ENCODE measurements at places on chromosomes 3 and 15.

- DNase-seq: no peak
Observed at GRCh38 chr15:87582169-87582568, 674.4 kb downstream of the NTRK3 start.

GRCh38 chr3:189947068-189947467 is 173.6 kb downstream of the P3H2 start:
- DNase-seq: no peak

GRCh38 chr15:23773093-23773492 is 86.0 kb upstream of the NDN start:
- no peak for DNase-seq

DNA sequence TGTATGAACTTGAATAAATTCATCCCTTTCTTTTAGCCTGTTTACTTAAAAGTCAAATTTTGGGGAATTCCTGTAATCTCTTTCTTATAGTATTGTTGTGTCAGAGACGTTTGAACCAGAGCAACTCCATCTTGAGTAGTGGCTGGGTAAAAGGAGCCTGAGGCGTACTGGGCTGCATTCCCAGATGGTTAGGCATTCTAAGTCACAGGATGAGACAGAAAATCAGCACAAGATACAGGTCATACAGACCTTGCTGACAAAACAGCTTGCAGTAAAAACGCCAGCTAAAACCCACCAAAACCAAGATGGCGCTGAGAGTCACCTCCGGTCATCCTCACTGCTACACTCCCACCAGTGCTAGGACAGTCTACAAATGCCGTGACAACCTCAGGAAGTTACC is 94.5 kb downstream of the P3H2 start:
- no peak for DNase-seq

GRCh38 chr3:140719841-140720614 is 42.2 kb downstream of the TRIM42 start:
- no peak for DNase-seq

DNA sequence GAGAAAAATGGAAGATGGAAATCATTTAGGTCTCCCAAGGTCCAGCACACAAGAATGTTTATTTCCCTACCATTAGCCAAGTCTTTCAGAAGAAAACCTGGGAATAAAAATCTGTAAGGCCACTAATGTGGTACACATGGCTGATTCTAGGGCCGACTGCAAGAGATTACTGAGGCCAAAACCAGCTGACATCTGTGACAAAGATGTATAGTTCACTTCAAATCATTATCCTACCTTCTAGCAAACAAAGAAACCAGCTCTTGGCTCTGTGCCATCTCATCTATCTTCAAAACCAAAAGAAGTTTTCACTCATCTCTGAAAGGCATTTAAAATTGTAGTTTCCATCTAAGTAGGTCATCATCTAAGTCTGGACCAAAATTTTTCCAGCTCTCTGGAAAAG is 43.9 kb downstream of the ERC2 start:
- no peak for DNase-seq

DNA sequence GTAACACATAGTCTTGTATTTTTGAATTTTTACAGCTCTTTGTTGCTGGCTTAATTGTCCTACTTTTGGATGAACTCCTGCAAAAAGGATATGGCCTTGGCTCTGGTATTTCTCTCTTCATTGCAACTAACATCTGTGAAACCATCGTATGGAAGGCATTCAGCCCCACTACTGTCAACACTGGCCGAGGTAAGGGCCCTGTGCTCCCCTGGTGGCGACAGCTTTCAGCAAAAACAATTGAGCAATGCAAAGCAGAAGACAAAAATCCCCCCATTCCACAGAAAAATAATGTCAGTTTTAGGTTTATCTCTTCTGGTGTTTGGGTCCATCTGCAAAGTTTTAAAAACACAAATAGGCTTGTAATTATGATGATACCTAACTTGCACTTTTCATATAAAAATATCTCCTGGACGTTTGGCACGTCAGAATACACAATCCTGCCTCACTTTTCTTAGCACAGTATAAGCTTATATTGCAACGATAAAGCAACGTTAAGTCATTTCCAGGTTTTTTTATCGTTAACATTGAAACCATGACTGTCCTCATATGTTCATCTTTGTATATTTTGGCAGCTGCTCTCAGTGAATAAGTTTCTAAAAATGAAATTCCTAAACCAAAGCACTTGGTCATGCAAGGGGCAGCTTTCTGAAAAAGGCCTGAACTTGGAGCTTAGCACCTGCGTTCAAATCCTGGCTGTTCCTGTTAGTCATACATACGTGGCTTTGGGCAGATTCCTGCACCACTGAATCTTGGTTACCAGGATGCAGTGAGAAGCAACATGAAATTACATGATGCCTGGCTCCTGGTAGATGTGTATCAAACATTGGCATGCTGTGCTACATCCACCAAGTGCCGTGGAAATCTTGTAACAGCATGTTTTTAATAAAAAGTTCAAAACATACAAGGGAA is 8.5 kb downstream of the SEC61A1 start:
- DNase-seq: no peak

DNA sequence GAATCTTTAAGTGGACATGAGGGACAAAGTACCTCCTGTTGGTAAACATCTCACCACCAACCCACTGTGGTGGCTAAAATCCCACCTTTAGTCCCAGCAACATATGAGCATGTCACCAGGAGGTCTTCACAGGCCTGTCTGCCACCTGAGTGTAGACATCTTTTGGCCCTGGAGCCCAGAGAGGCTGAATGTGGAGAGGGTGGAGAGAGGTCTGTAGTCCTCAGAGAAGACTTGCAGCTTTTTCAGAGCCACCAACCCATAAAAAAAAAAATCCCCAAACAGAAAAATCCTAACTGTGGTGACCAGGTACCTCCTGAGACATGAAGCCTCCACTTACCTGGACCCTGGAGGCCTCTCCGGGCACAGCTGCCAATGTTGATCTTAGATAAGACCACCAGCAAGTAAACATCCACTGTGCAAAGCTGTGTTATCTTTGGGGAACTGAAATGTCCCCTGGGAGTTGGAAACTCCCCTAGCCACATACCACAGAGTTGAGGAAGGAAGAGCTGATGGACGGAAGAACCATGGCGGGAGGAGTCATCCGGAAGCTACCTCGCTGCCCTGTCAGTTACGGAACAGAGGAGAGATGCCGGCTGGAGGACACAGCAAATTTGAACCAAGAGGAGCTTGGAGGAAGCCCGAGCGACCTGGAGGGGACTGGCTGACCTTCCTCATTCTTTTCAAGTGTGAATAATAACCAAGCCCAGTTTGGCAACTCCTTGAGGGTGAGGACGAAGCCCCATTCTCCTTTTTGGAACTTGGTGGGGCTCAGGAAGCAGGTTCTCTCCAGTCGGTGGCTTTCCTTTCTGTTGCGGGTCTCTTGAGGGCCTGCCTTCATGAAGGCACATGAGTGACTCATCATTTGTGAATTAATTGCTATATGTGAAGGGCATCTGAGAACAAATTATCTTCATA is at the start of gene GHRL:
Gene GHRL (minus strand): TSS at position 443 of the 915 bp plus-strand sequence. CDS start 2,767 bp downstream, outside the sequence.
- no peak for DNase-seq

GRCh38 chr3:97871801-97872524 is 50.2 kb downstream of the CRYBG3 start:
- peak; percentile 9 for DNase-seq

DNA sequence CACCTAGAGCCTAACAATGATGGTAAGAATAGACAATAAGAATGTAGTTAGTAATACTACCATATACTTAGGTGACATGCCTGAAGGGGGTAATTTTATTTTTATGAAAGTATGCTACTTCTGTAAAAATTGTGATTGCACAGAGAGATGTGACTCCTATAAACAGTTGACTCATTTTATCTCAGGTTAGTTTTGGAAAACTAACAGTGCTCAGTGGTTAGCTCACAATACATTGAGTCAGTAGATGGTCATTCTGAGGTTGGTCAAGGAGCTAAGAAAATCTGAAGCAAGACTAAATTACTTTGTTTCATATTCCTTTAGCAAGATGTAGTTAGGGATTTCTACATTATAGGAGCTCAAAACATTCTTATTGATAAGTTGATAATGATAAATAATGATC is 271.0 kb downstream of the EDEM1 start:
- no peak for DNase-seq

GRCh38 chr15:74782259-74783071 is 585 bp downstream of the CSK start:
- peak; percentile 66 for DNase-seq

GRCh38 chr15:63528138-63528659 is 23.8 kb downstream of the USP3 start:
- no peak for DNase-seq

DNA sequence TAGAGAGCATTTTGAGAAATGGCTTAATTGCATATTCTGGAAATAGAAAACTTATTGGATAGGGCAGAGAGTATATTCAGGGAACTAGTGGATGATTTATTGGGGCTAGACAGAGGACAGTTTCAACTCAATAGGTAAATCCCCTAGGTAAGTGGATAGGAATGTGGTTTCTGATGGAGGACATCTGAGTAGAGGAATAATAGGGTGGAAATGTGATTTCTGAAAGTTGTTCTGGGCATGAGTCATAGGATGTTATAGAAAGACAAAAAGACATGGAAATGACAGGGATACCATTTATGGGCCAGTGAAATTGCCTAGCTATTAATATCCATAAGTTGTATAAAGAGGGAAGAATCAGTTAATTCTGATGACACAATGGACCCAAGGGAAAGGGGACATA is 563.3 kb upstream of the GOLIM4 start:
- no peak for DNase-seq

DNA sequence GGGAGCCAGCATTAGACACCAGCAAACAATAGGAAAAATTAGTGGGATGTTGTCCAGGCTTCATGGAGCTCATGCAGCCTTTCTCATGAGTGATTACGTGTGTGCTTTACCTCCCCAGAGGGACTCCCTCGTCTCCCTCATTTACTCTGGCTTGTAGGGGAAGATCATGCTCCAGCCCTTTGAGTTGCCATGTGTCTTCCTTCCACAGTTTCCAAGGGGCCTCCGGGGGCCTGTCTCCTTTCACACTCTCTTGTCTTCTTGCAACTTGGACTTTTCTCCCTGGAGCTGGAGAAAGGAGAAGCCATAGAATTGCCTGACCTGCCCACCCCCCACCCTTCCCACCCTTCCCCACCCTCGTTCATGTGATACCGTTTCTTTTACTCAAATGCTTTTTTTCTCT is 98.7 kb downstream of the FAM43A start:
- no peak for DNase-seq

- no peak for DNase-seq
Observed at GRCh38 chr15:39414201-39414600, 166.7 kb upstream of the THBS1 start.

DNA sequence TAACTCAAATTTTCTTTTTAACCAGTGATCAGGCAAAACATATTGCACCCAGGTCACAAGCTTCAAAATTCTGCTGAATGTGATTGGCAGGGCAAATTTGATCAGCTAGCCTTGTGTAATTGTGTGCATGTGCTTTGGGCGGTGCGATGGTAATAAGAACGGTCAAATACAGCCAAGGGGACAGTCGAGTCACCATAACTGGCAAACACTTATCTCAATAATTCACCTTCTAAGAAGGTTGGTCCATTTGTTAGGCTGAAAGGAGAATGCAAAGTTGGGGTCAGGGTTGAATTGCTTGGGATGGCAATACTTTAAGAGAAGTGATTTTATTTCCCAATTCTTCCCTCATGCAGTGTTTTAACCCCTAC is 302.4 kb upstream of the PDZRN3 start:
- no peak for DNase-seq

- DNase-seq: peak; percentile 49
Observed at GRCh38 chr3:15291589-15292541, 40.5 kb downstream of the SH3BP5 start.

DNA sequence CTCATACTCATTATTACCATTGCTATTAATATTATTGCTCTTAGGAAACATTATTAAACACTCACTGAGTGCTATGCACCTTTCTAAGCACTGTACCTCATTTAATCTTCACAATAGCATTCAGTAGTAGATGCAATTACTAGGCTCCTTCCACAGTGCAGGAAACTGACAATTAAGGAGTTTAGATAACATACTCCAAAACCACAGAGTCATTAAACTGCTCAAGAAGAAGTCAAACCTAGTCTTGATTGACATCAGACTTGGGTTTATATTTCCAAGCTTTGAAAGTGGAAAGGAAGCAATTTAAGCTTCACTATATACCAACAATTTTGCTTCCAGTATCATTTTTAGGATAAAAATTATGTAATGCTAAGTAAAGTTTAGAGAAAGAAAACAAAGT is 490.1 kb upstream of the ARRDC4 start:
- DNase-seq: no peak

DNA sequence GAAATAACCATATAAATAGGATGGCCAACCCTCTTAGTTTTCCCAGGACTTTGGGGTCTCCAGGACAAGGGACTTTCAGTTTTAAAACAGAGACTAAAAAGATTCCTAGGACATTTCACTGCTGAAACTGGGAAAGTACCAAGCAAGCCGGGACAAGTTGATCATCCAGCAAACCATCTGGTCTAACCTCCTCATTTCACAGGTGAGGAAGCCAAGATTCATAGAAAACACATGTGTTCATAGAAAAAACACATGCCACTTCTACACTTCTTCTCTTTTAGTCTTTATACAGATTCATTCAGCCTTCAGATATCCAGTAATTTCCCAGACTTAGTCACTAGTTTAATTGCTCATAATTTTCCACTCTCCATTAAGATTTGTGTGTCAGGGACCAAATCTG is 165.6 kb upstream of the CCDC54 start:
- DNase-seq: no peak

DNA sequence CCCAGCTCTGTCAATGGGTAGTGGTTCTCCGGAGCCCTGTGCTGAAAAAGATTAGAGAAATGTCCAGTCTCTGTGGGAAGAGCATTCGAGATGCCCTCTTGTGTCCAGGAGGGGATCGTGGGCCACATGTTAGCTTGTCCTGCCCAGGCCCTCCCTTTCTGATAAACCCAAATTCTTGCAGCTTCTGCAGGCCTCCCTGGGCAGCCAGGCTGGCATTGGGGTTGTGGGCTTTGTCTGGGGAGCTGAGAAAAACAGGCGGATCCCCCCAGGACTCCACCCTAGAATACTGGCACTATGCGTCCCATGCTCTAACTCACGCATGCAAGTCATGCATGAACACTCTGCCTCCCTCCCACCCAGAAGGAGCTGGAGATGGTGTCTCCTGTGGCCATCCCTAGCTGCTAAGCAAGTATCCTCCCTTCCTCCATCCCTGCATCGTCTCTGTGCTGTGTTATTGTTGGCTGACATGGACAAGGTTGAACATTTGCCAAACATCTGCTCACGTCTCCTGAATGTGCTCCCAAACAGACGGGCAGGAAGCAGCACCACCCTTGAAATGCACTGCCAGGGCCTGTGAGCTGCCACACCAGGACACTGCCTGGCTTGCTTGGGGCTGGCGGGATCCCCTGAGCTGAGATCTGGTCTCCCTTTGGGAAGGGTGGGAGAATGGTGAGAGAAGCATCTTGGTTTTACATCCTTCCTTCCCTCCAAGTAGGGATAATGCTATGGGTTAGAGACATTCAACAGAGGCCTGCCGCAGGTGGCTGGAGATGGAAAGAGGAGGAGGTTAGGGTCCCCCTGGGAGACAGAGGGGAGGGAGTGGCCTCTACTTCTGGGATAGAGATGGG is 26.5 kb downstream of the CFAP161 start:
- no peak for DNase-seq
